Upper lobe of left lung (tissue), 6 donors: ENCODE measurements at places on chromosomes 1 and 21. TPM values are rescaled to one million over a fixed set of nuclear protein-coding genes. Genes with fewer than 3 reads are reported as not detected.

DNA sequence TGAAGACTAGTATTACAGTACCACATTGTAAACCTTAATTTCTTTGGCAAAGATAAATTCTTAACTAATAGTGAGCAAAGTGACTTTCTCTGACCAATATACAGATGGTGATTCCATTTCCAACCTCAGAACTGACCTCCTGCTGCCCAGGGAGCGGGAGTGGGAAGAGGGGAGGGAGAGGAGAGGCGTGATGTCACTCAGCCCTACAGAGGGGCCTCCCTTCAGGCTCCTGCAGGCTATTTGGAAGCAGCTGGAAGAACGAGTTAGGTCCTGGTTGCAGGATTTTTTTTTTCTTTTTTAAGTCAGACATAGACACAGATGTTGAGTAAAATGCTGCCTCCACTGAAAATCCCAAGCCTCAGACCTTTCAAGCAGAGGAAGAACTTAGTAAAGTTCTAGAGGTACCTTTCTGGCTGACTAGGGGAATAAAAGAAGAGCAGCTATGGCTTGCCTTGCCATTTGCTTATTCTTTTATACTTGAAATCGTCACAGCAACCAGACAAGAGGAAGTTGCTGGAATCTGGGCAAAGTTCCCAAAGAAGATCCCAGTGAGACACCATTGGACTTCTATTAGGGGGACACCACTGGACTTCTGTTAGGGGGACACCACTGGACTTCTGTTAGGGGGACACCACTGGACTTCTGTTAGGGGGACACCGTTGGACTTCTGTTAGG is 54.5 kb downstream of the EXO1 start:
- DNase-seq, result no peak

- DNase-seq, result peak; percentile 73
Measured at GRCh38 chr1:109185357-109185756, 28.4 kb upstream of the SARS1 start.

DNA sequence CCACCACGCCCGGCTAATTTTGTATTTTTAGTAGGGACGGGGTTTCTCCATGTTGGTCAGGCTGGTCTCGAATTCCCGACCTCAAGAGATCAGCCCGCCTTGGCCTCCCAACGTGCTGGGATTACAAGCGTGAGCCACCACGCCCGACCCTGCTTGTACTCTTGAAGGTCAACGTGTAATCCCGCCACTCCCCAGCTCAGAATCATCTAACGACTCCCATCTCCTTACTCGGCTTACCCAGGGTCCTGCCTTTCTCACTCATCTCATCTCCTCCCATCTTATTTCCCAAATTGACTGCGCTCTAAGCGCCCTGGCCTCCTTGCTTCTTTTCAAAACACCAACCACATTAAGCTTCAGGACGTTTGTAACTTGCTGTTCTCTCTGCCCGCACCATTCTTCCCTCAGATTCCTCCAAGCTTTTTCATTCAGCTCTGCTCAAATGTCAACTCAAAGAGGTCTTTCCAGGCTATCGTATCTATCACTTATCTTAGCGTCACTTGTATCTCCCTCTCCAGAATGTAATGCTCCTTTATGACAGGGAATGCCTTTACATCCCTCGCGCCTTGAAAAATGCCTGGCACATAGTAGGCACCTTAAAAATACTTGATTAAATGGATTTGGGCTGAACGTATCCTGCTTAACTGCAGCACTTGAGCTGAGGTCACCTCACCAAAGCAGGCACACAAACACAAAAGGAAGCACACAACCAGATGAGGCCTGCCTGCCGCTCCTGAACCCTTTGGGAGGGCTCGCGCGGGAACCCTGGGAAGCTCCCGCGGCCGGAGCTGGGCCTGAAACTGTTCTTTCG is 1.4 kb upstream of the USP1 start:
- no peak for DNase-seq

Gene CPLANE2
- total RNA-seq, result 7.1 TPM

Gene ZSWIM5
- total RNA-seq, result 2.0 TPM

DNA sequence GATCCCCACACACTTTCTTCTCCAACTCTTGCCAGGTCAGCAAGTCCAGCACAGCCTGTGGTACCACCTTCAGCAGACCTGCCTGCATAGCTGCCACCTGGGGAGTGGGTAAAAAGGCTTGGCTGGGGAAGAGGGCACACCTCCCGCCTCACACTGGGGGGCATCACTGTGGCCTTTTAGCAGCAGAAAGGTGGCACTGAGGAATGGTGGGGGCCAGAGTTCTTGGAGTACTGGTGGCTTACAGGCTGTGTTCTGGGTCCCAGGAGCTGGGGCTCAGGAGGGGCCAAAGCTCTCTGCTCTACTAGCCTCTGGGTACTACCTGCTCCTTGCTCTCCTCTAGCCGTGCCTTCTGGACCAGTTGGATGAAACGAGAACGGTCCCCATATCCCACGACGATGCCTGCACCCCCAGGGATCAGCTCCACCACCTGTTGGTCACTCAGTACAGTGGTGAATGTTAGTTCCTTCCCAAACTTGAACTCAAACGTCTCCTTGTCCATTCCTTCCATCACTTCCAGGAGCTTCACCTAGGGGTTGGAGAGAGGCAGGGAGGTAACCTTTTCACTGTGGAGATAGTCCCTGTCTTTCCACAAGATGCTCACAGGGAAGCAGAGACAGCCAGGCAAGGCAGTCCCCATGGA is 6.7 kb downstream of the HECTD3 start:
- DNase-seq, result no peak

GRCh38 chr1:222168621-222169020 is 379.3 kb downstream of the HHIPL2 start:
- no peak for DNase-seq

Gene TSPEAR
- total RNA-seq, result 0.17 TPM

Gene CELSR2
- 7.1 TPM for total RNA-seq

Gene PSRC1
- 7.2 TPM for total RNA-seq

- DNase-seq, result no peak
Measured at GRCh38 chr21:16770266-16770665, 742.6 kb upstream of the CXADR start.

Gene ZMYM4
- 38.1 TPM for total RNA-seq

DNA sequence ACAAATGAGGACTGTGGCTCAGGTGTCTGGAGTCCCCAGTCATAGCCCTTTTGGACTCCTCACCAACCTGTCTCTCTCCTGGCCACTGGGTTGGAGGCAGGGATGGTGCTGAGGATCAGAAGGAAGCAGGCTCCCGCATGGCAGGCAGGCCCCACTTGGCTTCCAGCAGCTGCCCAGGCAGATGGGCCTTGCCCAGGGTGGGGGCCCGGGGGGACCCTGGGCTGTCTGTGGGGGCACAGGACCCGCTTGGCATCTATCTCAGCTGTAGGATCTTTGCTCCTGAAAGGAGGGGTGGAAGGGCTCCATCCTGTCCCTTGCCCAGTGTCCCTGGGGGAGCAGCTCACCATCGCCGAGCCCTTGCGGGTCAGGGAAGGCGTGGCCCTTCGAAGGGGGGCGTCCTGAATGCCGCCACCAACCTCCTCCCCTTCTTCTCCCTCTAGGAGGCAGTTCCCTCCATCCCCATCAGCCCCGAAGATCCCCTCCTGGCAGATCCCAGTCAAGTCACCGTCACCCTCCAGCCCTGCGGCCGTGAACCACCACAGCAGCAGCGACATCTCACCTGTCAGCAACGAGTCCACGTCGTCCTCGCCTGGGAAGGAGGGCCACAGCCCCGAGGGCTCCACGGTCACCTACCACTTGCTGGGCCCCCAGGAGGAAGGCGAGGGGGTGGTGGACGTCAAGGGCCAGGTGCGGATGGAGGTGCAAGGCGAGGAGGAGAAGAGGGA is 154.5 kb downstream of the PEX14 start:
- DNase-seq, result peak; percentile 19

Gene C1orf146
- total RNA-seq, result not detected

- no peak for DNase-seq
Measured at GRCh38 chr1:194809215-194809614, 1622.8 kb upstream of the B3GALT2 start.

DNA sequence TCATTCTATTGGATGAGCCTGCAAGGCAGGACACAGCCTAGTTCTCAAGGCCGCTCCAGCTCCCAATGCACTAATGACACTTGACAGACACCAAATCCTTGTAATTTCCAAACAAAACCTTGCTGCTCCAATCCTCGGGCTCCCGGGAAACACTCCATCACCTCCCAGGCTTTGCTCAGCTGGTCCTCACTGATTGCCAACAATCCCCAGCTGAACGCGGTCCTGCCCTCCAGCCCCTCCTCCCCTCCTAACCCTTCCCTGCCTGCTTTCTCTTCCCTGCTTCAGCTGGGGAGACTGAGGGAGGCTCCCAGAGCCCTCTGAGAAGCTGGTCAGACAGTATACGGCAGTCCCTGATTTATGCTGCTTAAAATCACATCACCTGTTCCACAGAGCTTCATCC is 114.4 kb upstream of the TNR start:
- DNase-seq, result no peak

GRCh38 chr1:175602026-175602585 is 141.3 kb downstream of the TNR start:
- DNase-seq, result no peak

Gene SLX9
- 5.5 TPM for total RNA-seq

Gene ELAVL4
- total RNA-seq, result not detected

DNA sequence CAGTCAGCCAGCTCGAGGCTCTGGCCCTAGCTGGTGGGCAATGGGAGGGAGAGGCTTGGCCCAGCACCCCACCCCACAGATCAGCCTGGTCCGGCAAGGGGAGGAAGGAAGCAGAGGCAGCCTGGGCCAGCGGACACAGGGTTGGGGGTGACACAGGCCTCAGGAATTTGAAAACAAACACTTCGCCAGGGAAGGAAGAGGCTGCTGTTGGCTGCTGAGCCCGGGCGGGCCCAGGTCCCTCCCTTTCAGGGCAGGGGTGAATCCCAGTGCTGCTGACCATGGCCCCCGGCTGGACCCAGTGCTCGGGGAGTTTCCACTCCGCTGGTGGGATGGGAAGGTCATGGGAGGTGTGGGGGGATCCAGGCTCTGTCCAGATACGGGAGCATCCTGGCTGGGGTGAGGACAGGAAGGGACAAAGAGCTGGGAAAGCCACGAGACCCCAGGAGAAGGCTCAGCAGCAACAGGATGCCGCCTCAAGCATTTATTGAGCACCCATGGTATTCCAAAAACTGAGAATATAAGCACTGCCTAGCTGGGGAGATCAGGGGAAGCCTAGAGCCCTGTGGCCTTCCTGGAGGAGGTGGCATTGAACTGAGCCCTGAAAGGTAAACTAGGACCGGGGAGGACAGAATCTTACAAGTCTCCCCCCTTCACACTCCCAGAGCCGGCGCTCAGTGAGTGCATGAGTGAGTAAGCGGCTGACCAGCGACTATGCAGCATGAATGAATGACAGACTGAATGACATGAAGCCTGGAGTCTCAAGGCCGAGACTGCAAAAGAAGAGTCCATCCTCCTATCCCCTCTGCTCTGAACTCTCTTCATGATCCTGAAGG is 26.2 kb upstream of the EPHA2 start:
- DNase-seq, result peak; percentile 89

DNA sequence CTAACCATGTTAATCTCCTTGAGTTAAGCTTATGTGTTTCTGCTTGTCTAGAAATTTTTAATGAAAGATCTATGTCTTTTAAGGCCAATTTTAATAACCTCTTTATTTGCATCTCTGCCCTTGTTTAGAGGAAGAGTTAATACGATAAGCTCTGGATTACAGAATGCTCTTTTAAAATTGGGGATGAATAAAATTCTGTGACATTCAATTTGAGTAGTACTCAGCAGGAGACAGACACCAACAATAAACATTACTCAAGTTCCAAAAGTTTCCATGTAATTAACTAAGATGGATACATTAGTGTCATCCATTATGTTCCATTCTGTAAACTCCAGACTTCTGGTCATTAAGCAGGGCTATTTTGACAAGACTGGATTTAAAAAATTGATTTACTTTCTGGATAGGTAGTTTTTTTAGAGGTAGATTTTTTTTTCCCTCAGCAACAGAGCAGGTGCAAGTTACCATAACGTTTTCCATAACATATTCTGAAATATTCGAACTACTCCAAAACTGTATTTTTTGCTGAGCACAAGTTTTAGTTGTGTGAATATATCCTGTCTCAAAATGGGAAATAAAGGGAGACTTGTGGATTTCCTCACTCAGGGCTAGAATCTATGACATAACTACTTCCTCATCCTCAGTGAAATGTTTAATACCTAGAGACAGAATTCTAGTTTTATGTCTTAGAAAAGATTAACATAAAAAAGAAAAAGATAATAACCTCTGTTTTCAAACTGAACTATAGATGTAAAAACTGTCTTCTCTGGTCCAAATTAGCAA is 221.7 kb downstream of the NEGR1 start:
- no peak for DNase-seq

Gene NCMAP
- total RNA-seq, result 6.2 TPM

DNA sequence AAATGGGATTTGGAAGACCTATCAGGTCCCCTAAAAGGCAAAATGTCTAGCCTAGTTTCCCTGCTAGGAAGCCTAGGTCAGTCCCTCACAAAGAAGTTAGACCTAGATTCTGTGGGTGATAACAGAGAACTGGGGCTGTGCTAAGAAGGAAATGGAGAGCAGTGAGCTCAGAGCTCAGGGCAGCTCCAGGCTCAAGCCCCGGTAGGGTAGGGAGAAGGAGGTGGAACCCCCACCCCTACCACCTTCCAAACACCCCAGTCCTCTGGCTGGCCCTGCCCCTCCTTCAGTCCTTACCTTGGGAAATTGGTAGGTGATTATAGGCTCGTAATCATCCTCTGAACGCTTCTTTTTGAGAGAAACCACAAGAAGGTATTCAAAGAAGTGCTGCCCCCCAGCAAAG is 1.1 kb downstream of the DENND2D start:
- DNase-seq, result no peak

- peak; percentile 90 for DNase-seq
Measured at GRCh38 chr1:51296383-51297357, 33.7 kb downstream of the TTC39A start.

GRCh38 chr1:223703668-223704013 is 8.7 kb upstream of the CAPN2 start:
- DNase-seq, result no peak

DNA sequence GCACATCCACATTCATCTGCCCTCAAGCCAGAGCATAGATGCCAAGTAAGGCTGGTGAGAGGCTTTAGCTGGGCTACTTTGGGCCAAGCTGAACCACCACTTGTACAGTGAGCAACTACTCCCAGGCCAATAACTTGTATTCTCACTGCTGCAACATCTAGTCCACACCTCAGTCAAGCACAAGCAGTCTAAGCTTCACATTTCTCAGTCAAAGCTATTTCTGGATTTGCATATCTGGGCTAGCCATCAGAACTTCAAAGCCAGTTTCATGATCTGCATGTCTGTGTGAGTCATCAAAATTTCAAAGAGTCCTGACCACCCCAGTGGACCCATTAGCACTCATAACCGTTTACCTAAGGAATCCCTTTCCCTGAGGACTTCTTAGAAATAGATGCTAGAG is 77.7 kb upstream of the DIRAS3 start:
- DNase-seq, result no peak

Gene PTPRF
- 190 TPM for total RNA-seq

DNA sequence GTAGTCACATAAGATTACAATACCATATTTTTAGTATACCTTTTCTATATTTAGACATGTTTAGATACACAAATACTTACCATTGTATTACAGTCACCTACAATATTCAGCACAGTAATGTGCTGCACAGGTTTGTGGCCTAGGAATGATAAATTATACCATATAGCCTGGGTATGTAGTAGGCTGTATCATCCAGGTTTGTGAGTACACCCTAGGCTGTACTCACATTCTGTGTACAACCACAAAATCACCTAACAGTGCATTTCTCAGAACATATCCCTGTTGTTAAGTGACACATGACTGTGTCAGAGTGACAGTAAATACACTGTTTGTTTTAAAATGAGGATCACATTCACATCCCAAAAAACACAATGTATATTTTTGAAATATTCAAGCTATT is 11.2 kb downstream of the KRTAP21-3 start:
- DNase-seq, result no peak

Gene FABP3
- total RNA-seq, result 4.2 TPM
